Dorsolateral prefrontal cortex (tissue), 122 donors: ENCODE measurements at places on chromosomes 16 and 17.
A peak's percentile ranks its signal among the peaks of the same experiment; 100 is the strongest.

- DNase-seq: no peak
Measured at GRCh38 chr16:87733190-87733589, 32.6 kb downstream of the KLHDC4 start.

GRCh38 chr16:13342675-13343074 is 441.3 kb downstream of the SHISA9 start:
- DNase-seq: no peak

DNA sequence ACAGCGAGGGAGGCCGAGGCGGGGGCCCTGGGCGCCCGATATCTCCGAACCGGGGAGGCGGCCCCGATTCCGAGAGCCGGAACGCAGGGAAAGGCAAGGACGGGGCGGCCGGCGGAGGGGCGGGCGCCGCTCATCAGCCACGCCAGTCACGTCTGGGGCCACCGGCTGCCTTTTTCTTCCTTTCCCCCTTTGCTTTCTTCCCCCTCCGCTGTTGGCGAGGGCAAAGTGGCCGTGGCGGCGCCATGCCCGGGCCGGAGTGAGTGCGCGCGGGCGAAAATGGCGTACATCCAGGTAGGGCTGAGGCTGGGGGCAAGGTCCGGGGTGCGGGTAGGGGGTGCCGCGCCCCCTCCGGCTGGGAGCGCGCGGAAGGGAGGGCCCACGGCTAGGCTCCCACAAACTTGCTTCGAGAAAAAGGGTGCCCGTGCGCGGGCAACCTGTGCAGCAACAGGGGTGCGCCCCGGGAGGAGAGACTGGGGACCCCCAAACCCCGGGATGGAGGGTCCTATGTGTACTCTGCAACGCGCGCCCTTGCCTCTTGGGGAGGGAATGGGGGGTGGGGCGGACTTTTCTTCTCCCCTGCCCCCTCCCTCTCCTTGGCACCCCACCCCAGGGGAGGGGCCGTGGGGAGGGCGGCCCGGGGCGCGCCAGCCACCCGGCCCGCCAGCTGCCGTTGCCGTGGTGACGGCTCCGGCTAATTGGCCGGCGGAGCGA is 486 bp downstream of the SYT17 start:
- no peak for DNase-seq

DNA sequence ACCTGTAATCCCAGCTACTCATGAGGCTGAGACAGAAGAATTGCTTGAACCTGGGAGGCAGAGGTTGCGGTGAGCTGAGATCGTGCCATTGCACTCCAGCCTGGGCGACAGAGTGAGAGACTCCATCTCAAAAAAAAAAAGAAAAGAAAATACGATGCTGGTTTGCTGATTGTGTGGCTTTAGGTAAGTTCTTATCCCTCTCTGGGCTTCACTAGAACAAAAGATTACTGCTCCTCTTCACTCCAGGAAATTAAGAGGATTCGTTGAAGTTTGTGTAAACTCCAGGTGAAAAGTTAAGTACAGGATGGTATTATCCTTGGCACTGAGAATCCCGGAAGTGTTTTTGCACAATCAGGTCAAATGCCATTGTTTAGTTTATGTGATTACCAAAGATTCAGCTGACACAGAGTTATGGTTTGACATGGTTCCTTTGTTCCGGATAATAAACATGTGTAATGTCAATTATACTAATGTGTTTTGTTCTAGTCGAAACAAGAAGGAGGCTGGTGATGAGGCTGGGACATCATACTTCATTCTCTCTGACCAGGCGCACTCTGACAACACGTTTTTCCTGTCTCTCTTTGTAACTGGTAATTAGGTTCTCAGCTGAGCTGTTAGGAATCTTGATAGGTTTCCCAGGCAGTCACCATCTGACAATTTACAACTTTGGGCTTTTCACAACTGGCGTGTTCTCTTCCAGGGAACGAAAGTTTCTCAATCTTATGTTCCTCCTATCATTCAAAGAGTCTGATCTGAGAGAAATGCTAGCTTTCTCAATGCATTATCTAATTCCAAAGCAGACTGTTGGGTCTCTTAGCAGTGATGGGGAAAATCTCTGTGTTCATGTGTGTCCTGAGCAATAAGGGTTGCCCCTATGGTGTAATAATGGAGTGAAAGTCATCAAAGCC is 10.8 kb upstream of the TAOK1 start:
- no peak for DNase-seq

GRCh38 chr16:11236461-11237254 is 19.3 kb downstream of the SOCS1 start:
- DNase-seq: no peak

DNA sequence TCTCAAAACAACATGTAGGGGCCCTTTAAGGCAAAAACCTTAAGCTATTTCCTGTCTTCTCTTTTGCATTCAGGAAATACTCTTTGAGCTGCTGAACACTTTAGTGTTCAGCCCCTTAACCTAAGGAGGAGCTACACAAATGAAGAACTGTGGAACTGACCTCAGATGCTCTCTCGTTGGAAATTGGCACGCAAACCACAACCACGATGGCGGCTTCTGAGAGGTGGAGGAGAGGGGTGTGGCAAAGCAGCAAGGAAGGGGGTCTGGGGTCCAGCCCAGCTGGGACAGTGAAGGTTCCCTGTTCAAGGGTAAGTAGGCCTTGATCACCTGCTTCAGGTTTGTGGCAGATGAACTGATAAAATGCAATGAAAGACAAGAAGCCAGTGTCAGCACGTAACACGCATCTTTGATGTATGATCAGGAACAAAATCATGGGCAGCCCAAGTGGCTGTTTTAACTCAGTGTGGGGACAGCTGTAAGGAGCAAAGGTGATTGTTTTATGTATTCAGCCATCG is 291.6 kb upstream of the TNRC6C start:
- DNase-seq: no peak

GRCh38 chr17:14306596-14306995 is 5.7 kb downstream of the HS3ST3B1 start:
- no peak for DNase-seq

GRCh38 chr16:30829130-30830071 is 42.4 kb upstream of the ZNF629 start:
- no peak for DNase-seq

DNA sequence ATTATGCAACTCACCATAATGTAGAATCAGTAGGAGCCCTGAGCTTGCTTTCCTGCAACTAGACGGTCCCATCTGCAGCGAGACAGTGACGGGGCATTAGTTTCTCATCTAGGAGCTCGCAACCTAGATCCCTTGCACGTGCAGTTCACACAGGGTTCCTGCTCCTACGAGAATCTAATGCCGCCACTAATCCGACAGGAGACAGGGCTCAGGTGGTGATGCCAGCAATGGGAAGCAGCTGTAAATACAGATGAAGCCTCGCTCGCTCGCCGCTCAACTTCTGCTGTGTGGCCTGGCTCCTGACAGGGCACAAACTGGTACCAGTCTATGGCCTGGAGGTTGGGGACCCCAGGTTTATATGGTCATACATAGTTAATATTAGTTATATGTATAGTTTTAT is 394.5 kb downstream of the NPIPA8 start:
- DNase-seq: no peak

DNA sequence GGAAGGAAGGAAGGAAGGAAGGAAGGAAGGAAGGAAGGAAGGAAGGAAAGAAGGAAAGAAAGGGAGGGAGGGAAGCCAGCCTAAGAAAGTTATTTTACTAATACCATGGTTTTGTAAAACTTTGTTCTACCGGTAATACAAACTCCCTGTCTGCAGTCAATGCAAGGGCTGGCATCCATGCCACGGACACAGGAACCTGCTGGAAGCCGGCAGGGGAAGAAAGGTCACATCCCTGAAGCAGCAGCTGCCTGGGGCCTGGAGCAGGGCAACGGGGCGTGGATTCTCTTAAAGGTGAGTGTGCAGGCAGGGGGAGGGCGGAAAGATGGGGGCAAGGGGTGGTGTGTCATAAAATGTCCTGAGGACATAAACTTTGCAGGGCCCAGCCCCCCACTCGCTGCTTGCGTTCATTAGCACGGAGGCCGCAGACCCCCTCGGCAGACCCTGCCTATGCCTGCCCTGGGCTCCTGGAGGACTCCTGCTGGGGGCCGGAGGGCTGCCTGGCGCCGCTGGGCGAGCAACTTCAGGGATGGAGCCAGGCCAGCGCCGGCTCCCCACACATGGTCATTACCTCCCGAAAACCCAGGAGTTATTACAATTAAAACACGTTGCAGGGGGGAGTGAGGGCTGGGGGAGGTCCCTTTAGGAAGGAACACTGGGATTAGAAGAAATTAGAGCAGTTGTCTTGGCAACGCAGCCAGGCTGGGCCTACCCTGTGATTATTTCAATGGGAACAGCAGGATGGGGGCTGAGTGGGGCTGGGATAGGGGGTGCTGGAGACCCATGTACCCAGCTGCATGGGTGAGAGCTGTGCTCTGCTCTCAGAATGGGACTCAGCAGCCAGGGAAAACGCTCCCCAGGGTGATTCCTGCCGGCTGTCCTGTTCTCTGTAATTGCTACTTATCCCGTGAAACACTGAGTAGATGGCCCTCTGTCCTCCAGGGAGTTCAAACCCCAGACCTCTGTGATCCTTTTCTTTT is 257.9 kb downstream of the SOX9 start:
- no peak for DNase-seq

DNA sequence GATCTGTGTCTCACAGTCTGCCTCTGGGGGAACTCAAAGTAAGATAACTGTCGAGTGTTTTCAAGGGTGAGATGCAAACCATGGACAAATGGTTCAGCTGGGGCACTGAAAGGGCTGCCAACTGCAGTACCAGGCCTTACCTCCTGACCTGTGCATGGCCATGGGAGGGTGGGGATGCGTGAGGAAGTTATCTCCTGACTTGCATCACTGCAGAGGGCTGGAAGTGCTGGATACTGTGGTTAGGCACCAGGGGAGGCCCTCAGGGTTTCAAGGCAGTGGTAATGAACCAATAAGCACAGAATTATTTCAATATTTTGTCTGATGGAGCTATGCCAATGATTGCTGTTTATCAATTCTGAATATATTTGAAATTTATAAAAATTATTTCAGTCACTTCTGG is 159.2 kb downstream of the CYLD start:
- DNase-seq: no peak

GRCh38 chr16:18062713-18063112 is 273.8 kb downstream of the NPIPA8 start:
- no peak for DNase-seq

- DNase-seq: no peak
Measured at GRCh38 chr17:5131146-5131715, 15.4 kb downstream of the USP6 start.

- no peak for DNase-seq
Measured at GRCh38 chr17:4968486-4969046, 949 bp upstream of the SPAG7 start.

GRCh38 chr16:4634768-4635167 is 10.1 kb downstream of the MGRN1 start:
- DNase-seq: no peak

GRCh38 chr16:48384520-48385252 is 527 bp downstream of the SIAH1 start:
- no peak for DNase-seq

DNA sequence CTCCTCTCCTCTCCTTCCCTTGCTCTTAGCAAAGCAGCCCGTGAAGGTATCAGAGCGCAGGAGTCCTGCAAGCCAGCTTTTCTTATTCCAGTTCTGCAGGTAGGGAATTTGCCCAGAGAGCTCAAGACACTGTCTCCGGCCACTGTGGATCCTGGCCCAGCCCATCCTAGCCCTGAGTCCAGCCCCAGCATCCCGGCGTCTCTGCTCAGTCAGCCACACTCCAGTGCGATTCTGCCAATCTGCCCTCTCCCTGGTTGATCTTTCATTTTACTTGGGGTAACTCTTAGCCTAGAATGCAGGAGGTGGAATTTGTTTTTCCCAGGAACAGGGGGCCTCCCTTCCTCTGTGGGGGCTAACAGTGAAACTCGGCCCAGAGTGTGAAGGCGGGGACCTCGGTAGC is 176.9 kb upstream of the GSE1 start:
- DNase-seq: no peak

GRCh38 chr17:39736319-39737165 is 1.2 kb upstream of the GRB7 start:
- DNase-seq: no peak

DNA sequence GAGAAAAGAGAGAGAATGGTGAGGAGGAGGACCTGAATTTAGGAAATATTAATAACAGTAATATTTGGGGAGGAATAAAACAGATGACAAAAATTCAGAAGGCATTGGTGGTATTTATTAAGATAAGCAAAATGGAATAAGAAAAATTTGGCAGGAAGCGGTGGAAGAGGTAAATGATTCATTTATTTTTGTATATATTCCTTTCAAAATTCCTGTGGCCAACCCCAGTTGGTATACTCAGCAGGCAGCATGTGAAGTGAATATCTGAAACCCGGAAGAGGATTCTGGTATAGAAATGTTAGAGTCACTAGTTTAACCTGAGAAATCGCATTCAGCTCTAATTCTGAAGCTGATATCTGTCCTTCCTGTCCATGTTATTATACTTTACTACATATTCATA is 792.0 kb downstream of the KCNJ2 start:
- DNase-seq: no peak

- no peak for DNase-seq
Measured at GRCh38 chr17:60139438-60140285, 10.1 kb upstream of the CA4 start.

GRCh38 chr16:67922740-67923139 is 8.9 kb downstream of the CTRL start:
- no peak for DNase-seq

- peak; percentile 61 for DNase-seq
Measured at GRCh38 chr17:38428112-38428642, at the start of gene ARHGAP23. Gene ARHGAP23, plus strand, starts transcription at chr17:38428464. Its CDS starts 22 bp downstream, at chr17:38428486.

GRCh38 chr16:78122774-78123315 is 23.4 kb downstream of the WWOX start:
- no peak for DNase-seq

- DNase-seq: no peak
Measured at GRCh38 chr16:29806641-29807425, 504 bp downstream of the MAZ start.

DNA sequence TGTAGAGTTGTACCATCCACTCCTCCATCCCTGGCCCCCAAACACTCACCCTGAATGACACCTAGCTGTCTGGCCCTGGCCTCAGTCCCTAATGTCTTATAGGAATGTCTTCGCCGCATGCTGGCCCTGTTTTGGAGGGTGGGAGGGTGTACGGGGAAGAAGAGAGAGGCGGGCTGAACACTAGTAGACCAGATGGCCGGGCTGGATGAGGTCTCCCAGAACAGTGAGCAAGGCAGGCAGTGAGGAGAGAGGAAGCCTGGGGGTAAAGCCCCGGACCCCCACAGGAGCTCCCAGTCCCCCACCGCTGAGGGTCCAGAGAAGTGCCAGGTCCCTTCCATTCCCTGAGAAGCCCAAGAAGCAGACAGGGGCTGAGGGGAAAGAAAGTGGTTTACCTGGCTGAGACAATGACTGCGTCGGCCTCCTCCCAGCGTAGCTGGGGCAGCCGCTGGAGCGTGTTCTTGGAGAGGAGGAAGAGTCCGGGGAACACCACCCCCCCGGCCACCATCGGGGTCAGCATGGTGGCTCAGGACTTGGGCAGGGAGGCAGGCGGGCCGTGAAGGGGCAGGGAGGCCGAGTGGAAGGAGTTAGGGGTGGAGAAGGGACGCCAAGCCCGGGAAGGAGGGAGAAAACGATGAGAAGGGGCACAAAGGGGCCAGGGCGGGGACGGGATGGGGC is 923 bp downstream of the TLCD3B start:
- DNase-seq: no peak

GRCh38 chr17:57785022-57785421 is 39.9 kb upstream of the CCDC182 start:
- no peak for DNase-seq

GRCh38 chr16:4176906-4177417 is 60.7 kb upstream of the ADCY9 start:
- peak; percentile 37 for DNase-seq
